ENCODE measurements at places on chromosomes 1 and 21. TPM values are rescaled to one million over a fixed set of nuclear protein-coding genes. Genes with fewer than 3 reads are reported as not detected.

HSPA6 gene
- 1.2 TPM for polyA plus RNA-seq

CENPL gene
- 8.5 TPM for polyA plus RNA-seq

LRRIQ3 gene
- 1.2 TPM for polyA plus RNA-seq

PRAMEF20 gene
- polyA plus RNA-seq: not detected

PACC1 gene
- 67.3 TPM for polyA plus RNA-seq

OR2M3 gene
- polyA plus RNA-seq: 0.05 TPM

SEC16B gene
- 3.0 TPM for polyA plus RNA-seq

TMEM79 gene
- polyA plus RNA-seq: 6.8 TPM

LRRC3 gene
- 6.5 TPM for polyA plus RNA-seq

FAM72C gene
- polyA plus RNA-seq: 0.38 TPM

PLCH2 gene
- 17.2 TPM for polyA plus RNA-seq

DUSP10 gene
- polyA plus RNA-seq: 4.8 TPM

CYP4B1 gene
- polyA plus RNA-seq: 0.46 TPM

RAD54L gene
- 8.5 TPM for polyA plus RNA-seq

FCER1G gene
- 18.7 TPM for polyA plus RNA-seq

KRTAP24-1 gene
- polyA plus RNA-seq: not detected

ASCL5 gene
- polyA plus RNA-seq: 1.3 TPM

HPDL gene
- polyA plus RNA-seq: 3.3 TPM

IL19 gene
- polyA plus RNA-seq: not detected

ZNF695 gene
- polyA plus RNA-seq: 3.5 TPM

TEKT2 gene
- 17.5 TPM for polyA plus RNA-seq

LCK gene
- polyA plus RNA-seq: 0.41 TPM

HCN3 gene
- polyA plus RNA-seq: 36.0 TPM

PRAMEF9 gene
- polyA plus RNA-seq: not detected

APCS gene
- polyA plus RNA-seq: not detected

UBASH3A gene
- polyA plus RNA-seq: not detected

ISG20L2 gene
- 39.2 TPM for polyA plus RNA-seq

ADAM30 gene
- polyA plus RNA-seq: not detected

RSPH1 gene
- polyA plus RNA-seq: 24.8 TPM

DEPDC1 gene
- 4.2 TPM for polyA plus RNA-seq

CIART gene
- 11.0 TPM for polyA plus RNA-seq

ANGEL2 gene
- polyA plus RNA-seq: 38.4 TPM

DNAJC6 gene
- polyA plus RNA-seq: 101 TPM

FCN3 gene
- polyA plus RNA-seq: 0.27 TPM

PCBP3 gene
- 27.0 TPM for polyA plus RNA-seq

PCP4L1 gene
- 113 TPM for polyA plus RNA-seq

GFI1 gene
- 0.16 TPM for polyA plus RNA-seq

C21orf58 gene
- 15.4 TPM for polyA plus RNA-seq

SLC9C2 gene
- polyA plus RNA-seq: 1.3 TPM

PDZK1 gene
- 2.9 TPM for polyA plus RNA-seq

ASPM gene
- 12.3 TPM for polyA plus RNA-seq

MFAP2 gene
- 107 TPM for polyA plus RNA-seq

CDK11A gene
- polyA plus RNA-seq: 41.4 TPM

TBX19 gene
- polyA plus RNA-seq: 1.3 TPM

SLFNL1 gene
- 0.49 TPM for polyA plus RNA-seq

TMEM61 gene
- polyA plus RNA-seq: 1.2 TPM

C1orf185 gene
- not detected for polyA plus RNA-seq

EPHA8 gene
- polyA plus RNA-seq: 17.1 TPM

ATPAF1 gene
- polyA plus RNA-seq: 92.4 TPM

UHMK1 gene
- 21.0 TPM for polyA plus RNA-seq

GJA9 gene
- 0.16 TPM for polyA plus RNA-seq

NMNAT2 gene
- polyA plus RNA-seq: 55.6 TPM

HSPB7 gene
- polyA plus RNA-seq: 2.6 TPM

MYOG gene
- polyA plus RNA-seq: 0.69 TPM

RIPK4 gene
- 0.11 TPM for polyA plus RNA-seq

All from spinal cord (tissue), 10 donors.